ENCODE measurements at places on chromosomes 3 and 15.

DNA sequence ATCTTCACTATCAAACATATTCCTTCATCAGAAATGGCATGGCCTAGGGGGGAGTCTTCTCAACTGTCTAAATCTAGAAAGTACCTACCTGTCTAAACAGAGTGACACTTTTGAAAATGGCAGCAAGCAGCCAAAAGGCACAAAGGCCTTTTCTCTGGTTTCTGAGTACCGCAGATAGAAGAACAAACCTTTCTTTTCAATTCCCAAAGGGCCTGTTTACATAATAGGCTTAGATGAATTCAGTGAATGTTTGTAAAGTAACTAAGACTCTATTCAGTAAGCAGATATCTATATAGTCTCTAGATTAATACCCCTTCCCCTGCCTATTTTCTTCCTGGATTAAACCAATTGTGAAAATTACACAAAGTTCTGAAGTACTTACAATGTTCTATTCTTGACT lies 7.1 kb downstream of the MYEF2 start:
- DNase-seq, result no peak

DNA sequence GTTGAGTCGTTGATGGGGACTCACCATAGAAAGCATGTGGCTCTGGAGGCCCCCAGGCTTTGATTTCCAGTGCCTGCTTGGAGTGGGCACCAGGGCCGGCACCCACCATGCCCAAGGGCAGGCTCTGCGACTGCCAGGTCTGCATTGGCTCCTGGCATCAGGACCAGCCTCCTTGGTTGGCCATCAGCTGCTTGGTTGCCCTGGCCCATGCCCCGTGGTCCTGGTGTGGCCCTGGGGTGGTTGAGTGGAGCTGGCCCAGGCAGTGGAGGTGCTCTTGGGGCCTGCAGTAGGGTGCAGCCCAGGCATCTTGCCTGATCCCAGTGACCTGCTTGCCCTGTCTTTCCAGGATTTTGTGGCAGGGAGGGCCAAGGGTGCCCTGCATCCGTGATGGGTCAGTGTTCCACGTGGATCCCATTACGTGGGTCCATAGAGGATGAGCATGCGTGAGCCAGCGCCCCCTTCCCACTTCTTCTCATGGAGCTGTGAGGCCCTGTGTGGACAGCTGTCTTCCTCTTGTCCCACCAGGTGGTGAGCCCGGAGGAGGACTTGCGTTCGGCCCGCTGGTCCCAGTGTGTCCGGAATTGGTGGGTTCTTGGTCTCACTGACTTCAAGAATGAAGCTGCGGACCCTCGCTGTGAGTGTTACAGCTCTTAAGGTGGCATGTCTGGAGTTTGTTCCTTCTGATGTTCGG lies 187.0 kb downstream of the UBE3A start:
- DNase-seq, result no peak

DNA sequence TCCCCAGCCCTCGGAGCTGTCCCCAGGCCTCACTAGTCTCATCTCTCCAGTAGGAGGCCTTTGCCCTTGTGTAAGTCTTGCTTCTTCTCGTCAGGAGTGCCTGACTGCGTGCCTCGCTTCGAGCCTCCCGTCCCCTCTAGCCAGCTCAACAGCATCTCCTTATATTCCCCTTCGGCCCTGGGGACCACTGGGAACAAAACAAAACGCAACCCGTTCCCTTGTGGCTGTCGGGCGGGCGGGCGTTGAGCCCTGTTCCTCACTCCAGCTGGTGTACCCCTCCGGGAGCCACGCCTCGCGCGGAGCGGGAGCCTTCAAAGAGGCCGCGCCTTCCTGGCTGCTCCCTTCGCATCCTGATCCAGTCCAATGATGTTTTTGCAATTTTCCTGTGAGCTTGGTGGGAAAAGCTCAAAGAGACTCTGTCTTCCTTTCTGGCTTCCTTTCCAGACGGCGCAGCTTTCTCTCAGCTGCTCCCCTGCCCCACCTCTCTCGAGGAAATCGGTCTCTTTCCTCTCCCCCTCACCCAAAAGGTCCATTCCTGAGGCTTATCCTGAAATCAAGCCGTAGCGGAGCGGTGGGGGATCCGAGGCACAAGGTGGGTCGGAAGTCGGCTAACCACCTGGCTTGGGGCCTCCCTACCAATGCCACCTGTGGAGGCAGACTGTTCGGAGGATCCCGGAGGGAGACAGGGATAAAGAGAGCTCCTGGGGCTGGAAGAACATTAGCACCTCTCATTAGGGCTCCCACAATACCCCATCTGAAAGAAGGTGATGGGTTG lies 33.4 kb upstream of the SRP14 start:
- DNase-seq, result no peak

GRCh38 chr3:146465693-146466465 lies 3.5 kb downstream of the PLSCR2 start:
- DNase-seq, result no peak

DNA sequence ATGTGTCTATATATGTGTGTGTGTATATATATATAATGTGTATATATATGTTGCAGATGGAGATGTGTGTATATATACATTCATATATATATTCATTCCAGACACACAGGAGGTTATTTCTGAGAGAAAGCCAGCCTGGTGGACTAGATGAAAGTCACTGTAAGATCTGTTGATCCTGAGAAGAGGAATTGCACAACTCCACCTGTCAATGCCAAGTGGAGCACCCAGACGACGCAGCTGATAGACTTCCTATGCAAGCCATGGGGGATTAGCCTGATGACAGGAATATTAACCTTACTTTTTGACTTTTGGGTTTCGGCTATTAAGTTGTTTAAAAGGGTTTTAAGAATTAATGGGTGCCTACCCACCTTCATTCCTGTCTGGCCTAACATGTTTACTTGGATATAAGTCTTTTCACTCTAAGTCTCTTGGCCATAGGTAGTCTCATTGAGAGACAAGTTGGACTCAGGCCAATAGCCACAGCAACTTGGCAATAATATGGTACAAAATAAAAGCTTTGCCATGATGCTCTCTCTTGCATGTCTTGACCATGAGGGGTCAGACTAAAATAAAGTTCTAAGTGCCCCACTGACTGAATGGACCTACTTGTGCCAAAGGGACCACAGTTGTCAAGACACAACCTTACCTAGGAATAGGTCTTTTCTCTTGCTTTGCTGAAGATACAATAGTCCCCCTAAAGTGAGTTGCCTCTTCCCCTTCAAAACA lies 35.9 kb upstream of the GOLGA6L2 start:
- no peak for DNase-seq

GRCh38 chr3:175704366-175705055 lies 845.4 kb downstream of the NAALADL2 start:
- no peak for DNase-seq

DNA sequence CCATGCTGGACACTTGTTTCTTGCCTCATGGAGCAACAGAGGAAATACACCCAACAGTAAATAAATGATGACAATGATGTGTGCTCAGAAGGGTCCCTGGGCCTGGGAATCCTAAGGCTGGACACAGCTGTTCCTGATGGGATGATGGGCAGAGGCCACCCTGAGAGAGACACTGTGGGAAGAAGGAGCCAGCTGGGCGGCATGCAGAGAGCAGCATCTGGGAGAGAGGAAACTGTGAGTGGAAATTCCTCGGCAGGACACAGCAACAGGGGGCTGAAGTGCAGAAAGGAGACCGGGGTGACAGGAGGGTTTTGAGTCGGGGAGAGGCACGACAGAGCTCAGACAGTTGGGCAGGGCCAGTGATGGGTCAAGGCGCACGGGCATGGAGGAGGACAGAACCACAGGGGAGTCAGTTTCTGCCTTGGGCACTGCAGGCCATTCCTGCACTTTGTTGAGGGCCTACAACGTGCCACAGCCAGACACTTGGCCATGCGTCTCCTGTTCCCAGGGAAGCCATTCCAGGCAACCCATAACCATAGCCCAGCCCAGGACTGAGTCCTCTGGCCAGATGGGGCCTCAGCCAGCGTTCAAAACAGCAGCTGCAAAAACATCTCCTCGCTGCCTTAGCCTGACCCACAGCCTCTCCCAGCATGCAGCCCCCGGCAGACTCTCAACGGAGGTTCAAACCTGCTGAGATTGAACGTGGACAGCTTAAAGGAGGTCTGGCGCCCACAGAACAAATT lies 36.7 kb upstream of the SLC6A1 start:
- DNase-seq, result no peak

- DNase-seq, result no peak
Observed at GRCh38 chr3:4472312-4472711, 5.2 kb upstream of the SUMF1 start.

- DNase-seq, result no peak
Observed at GRCh38 chr3:169365993-169366915, 297.3 kb downstream of the MECOM start.
